ENCODE measurements at places on chromosomes 16 and 17. TPM values are rescaled to one million over a fixed set of nuclear protein-coding genes. Genes with fewer than 3 reads are reported as not detected.
A peak's percentile ranks its signal among the peaks of the same experiment; 100 is the strongest.

DNA sequence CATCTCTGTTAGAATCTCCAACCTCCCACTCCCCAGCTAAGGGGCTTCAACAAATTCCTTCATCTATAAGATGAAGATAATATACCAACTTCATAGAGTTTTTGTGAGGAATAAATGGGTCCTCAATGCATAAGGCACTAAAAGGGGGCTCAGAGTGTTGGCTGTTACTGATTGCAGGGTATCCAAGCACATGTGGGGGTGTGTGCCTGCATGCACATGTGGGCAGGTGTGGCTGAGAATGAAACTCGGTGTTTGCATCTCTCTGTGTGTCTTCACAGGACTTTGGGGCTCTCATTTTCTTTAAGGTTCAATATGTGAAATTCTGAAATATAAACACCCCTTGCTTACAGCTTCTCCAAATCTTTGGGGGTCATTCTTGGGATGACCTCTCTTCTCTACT, 4.1 kb upstream of the PPP1R9B start:
- no peak overlapping the region for H3K4me3 ChIP-seq
- no peaks in the 10 kb centered on the region for H3K27me3 ChIP-seq
- H3K27ac ChIP-seq, result peak overlapping the region; percentile 45

DNA sequence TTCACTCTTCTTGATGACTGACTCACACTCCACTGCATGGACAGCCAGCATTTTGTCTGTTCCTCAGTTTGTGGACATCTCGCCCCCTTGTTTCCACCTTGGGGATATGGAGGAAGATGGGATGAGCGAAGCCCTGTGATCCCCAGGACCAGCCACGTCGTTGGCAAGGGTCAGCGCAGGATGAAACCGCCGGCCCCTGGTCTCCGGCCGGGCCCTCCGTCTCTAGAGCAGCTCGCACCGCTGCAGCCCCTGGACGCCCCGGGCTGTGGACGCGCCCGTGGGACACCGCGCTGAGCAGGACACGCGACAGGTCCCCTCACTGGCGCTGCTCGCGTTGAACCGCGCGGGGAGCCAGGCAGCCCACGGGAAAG, 604 bp upstream of the ZC3H18 start:
- H3K27me3 ChIP-seq, result no peaks in the 10 kb centered on the region
- H3K4me1 ChIP-seq, result peaks cover 20% of the 10 kb centered on the region
- DNase-seq, result peak; percentile 72
- H3K4me3 ChIP-seq, result peak overlapping the region; percentile 95
- peaks cover 13% of the 10 kb centered on the region for H3K36me3 ChIP-seq

- peak overlapping the region; percentile 93 for H3K27ac ChIP-seq
- H3K4me1 ChIP-seq, result peaks cover 18% of the 10 kb centered on the region
- H3K27me3 ChIP-seq, result no peaks in the 10 kb centered on the region
- peak overlapping the region; percentile 80 for H3K4me3 ChIP-seq
Observed at GRCh38 chr16:11587643-11588247, 1.0 kb upstream of the LITAF start.

Gene IL34
- 3.3 TPM for total RNA-seq

Gene SALL1
- total RNA-seq, result not detected

Measured in upper lobe of right lung (tissue), 1 donor.